ENCODE measurements at places on chromosomes 16 and 17.

GRCh38 chr17:67435122-67435521, 58.0 kb downstream of the PITPNC1 start:
- no peak for DNase-seq

DNA sequence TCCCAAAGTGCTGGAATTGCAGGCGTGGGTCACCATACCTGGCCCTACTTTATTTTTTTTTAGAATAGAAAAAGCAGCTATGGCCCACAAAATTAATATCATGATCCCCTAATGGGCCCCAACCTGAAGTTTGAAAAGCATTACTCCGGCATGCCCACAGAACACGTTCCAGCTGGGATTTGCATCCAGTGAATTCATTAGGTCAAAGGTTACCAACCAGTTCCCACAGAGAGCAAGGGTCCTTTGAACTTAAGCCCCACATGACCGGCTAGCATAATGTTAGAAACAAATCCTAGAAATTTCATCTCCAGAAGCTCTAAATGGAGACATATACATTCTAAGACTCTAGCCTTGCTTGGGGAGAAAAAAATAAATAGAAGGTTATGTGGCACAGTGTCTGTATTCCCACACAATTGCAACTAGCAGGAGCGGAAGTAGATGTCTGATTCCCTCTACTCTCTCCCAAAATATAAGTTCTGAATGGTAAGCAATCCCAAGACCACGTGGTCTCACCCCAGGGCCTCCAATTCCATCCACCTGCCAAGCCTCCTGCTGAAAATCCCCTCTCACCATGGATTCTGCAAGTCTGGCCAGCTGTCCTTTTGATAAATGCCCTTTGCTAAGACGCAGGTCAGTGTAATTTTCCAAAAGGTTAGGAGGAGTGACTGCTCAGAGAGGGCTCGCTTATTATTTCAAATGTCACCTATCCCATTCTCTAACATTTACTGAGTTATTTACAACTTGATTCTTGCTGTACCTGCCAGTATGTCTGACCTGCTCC, 395.8 kb downstream of the NPIPA8 start:
- no peak for DNase-seq

GRCh38 chr17:57868007-57868909, 18.4 kb upstream of the MRPS23 start:
- DNase-seq = no peak

- no peak for DNase-seq
Measured at GRCh38 chr17:30237296-30238002, 2.0 kb upstream of the SLC6A4 start.

DNA sequence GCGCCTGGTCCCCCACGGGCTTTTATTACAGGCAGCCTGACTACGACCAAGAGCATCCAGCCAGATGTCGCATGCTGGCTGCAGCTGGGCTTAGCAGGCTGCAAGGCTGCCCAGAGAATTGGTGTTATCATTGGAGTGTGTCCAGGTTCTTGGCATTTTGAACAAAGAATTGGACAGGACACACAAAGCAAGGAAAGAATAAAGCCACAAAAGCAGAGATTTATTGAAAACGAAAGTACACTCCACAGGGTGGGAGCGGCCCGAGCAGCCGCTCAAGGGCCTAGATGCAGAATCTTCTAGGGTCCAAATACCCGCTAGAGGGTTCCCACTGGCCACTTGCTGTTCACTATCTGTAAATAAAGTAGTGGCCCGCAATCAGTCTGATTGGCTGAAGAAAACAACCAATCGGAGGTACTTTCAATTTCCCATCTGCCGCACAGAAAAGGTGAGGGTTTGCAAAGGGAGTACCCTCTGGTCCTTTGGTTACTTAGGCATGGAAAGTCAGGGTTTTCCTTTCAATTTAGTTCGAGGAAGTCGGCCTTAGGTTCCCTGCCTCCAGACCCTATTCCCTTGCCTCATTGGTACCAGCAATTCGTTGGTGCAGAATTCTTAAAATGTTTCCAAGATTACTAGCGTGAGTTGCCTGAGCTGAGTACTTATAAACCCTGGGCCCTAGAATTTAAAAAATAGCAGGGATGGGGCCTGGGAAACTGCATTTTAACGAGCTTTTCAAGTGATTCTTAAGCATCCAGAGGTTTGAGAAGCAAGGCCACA, 38.5 kb upstream of the CNEP1R1 start:
- no peak for DNase-seq

DNA sequence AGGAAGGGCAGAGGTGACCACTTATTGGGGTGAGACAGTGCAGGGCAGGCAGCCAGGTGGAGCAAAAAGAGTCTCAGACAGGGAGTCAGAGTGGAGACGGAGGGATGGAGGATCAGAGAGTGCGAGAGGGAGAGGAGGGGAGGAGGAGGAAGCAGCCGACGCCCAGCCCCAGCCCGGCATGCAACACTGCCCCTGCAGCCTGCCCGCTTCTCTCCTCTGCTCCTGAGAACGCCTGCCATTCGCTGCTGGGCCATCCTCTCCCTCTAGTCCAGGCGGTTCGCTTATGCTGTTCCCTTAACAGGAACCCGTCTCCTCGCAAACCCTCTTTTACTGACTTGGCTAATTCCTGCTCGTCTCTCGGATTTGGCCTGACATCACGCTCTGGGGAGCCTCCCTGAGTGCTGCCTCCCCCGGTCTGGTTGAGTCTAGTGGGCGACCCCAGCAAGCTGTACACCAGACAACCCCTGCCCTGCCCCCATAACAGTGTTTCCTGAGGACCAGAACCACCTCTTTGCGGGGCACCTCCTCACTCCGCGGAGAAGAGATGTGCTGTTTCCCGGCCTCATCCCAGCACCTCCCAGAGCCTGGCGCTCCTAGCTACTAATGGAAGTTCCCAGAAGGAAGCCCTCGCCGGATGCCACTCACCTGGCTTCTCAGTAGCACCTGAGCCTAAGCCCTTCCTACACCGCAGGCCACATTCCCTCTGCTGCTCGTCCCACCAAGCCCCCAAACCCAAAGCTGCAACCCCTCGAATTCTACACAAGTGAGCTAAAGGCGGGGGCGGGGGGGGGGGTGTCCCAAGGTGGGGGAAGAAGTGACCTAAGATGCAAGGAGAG, 61.2 kb upstream of the CCL1 start:
- no peak for DNase-seq

GRCh38 chr17:50312308-50312707, 33.6 kb upstream of the XYLT2 start:
- no peak for DNase-seq

DNA sequence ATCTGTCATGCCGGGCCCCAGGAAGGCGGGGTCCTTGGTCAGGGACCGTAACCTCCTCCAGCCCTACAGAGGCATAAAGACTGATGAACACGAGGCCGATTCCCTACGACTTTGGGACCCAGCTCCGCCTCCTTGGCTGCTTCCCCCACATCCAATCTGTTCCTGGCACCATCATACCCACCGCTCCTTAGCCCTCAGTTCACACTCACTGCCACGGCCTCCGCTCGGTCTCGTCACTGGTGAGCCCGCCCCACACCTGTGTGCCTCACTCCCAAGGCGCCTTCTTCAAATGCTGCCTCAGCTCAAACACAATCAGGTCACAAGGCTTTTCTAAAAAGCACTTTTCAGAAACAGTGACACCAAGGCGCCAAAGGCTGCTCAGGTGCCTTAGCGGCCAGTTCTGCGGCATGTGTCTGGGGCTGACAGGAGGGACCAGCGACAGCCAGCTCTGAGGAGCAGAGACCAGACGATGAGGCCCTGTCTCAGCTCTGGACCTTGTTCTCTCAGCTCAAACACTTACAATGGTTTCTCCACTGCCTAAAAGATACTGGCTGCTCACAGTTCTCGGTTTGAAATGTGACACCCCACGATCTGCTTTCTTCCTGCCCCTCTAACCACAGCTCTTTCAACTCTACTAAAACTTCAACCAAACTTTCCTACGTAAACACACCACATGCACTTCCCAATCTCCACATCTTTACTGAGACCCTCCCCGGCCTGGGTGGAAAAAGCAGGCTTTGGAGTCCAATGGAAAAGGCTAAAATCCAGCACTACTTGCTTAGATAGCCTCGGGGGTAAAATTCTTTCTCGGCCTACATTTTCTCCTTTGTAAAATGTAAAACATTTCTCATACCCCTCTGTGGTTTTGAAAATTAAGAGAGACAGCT, 33.2 kb downstream of the CYB5D2 start:
- no peak for DNase-seq

- DNase-seq = no peak
Measured at GRCh38 chr17:3962965-3963236, 1.3 kb downstream of the ATP2A3 start.

GRCh38 chr17:65020284-65020683, 36.3 kb downstream of the GNA13 start:
- no peak for DNase-seq

DNA sequence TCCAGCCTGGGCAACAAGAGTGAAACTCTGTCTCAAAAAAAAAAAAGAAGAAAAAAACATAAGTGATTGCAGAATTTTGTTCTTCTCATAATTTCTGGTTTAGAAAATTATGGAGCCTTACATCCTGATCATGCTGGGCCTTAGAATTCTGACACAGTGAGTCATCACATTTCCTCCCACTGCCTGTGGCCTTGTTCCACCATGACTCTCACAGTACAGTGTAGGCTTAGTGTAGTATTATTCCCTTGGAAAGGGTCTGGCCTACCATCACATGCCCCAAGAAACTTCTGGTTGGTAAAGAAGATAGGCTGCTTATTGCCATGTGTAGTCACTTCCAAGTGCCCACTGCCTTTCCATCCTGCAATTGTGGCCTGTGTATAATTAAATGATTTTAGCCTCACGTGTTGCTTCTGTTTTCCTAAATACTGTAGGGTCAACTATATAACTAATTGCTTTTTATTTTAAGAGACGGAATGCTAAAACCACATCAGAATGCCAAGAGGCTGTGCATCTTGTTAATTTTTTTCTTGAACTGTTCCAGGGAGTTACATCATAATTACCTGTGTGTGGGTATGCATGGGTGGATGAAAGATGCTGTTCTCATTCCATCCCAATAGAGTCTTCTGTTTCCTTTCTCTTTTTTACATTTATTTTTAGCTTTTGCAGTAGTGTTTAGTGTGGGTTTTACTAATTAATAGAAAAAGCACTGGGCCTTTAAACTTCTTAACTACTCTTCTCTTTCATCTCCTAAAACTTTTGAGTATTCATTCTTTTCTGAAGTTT, 25.9 kb downstream of the OGFOD1 start:
- DNase-seq = no peak

GRCh38 chr17:82865274-82865673, 25.5 kb upstream of the ZNF750 start:
- no peak for DNase-seq

- no peak for DNase-seq
Measured at GRCh38 chr17:37693328-37693727, 50.1 kb upstream of the DDX52 start.

DNA sequence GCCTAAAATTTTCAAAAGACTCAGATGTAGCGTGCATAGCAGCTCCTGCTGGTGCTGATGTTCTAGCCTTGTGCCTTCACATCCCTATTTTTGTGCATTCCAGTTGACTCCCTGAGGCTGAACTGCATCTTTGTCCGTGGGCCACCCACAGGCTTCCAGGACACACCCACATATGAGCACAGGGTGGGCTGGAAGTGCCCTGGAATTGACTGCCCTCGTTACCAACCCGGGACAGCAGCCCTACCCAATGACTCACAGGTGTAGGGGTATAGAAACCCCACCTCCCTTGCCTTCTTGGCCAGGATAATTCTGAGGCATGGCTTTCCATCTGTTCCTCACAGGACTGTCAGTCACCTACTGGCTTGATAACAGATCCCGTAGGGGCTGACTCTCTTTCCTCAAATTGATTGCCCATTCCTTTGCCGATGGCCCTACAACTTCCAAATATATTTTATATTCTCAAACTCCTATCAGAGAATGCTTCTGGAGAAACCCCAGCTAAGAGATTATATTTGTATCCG, 65.9 kb upstream of the CDH13 start:
- DNase-seq = no peak

GRCh38 chr17:63995626-63996025, 2.5 kb upstream of the PRR29 start:
- DNase-seq = no peak

GRCh38 chr16:25224731-25225319, 8.1 kb downstream of the AQP8 start:
- DNase-seq = no peak

- no peak for DNase-seq
Measured at GRCh38 chr17:30148376-30148775, 31.8 kb downstream of the NSRP1 start.

DNA sequence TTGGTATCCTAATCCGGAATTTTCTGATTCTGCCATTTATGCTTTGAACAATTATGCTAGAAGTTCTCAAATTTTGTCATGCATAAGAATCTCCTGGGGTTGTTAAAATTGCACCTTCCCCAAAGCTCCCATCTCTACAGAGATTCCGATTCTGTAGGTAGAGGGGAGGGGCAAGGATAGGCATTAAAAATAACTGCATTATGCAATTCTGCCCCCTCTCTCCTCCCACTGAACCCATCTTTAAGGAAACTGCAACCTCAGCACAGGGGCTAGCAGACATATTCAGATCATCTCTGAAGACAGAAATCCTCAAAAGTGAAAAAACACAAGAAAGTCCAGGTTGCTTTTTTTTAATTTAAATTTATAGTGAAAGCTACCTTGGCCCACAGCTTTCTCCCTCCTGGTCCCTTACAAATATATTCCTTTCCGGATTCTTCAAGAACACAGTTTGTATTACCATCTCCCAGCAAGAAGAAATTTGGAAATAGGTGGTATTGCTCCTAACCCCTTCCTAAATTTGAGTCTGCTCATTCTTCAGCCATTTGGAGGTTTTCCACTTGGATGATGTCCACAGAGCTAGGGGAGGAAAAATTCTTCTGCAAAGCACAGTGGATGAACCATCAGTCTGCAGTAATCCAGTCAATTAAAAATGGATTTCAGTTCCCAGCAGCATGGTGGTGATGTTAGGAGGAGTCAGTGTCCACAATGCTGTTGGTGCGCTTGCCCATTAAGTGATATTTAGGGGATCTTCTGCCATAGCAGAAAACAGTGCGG, 67.7 kb downstream of the RBFOX1 start:
- DNase-seq = no peak

GRCh38 chr17:31492880-31493655, 101.6 kb downstream of the RAB11FIP4 start:
- DNase-seq = no peak

DNA sequence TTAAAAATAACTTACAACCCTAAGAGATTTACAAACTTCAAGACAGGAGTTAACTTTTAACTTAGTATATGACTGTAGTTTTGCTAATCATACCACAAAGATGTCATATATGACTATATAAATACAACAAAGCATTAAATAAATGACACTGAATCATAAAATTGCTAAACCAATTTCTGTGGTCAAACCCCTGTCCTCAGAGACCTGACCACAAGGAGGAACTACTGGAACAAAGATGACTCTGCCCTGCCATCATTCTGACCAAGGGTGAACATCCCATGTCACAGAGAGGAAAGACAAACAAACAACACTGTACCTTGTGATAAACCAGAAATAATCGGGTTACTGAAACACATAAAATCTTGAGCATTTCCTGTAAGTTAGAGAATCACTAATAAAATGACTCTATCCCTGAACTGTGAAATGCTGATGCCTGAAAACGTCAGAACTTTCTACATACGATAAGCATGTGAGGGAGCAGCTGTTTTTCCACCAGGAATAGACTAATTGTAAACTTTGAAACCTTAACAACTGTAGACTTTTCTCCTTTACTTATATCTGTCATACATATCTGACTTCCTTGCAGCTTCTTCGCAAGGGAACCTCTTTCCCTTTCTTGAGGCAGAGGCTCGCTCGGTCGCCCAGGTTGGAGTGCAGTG, 47.9 kb downstream of the WDR59 start:
- DNase-seq = no peak

All from NCI-H1048 (cell line).